ENCODE measurements at places on chromosomes 6 and 20.

GRCh38 chr6:30876039-30876730, 8.1 kb upstream of the DDR1 start:
- peak; percentile 62 for DNase-seq

- no peak for DNase-seq
Observed at GRCh38 chr20:32227744-32228688, 20.3 kb downstream of the POFUT1 start.

DNA sequence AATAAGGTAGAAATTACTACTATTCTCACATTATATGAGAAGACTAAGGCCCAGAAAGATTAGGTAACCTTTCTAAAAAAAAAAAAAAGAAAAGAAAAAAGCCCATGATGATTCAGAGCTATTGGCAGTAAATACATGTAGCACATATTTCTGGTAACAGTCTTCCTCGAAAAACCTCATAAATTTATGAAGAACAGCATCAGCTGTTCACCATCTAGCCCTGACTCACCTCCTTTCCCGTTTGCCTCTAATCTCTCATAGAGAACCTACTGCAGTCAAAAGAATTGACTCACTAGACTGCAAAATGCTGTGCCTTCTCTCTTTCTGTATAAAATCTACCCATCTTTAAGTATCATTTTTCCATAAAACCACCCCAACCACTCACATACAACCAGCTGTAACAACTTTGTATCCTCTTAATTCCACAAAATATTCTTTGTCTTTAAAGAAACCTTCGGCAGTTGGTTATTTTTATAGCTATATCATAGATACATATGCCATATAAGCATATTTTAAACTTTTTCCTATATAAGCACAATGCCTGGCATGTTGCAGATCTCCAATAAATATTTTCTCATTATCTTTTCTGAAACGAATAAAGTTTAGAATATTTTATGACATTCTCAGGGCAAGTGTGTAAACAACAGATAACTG, 152.7 kb upstream of the ENPP5 start:
- no peak for DNase-seq

GRCh38 chr20:49344975-49345374, 67.1 kb upstream of the ZNFX1 start:
- peak; percentile 95 for DNase-seq

GRCh38 chr6:163929538-163929937, 515.0 kb downstream of the QKI start:
- DNase-seq, result no peak

DNA sequence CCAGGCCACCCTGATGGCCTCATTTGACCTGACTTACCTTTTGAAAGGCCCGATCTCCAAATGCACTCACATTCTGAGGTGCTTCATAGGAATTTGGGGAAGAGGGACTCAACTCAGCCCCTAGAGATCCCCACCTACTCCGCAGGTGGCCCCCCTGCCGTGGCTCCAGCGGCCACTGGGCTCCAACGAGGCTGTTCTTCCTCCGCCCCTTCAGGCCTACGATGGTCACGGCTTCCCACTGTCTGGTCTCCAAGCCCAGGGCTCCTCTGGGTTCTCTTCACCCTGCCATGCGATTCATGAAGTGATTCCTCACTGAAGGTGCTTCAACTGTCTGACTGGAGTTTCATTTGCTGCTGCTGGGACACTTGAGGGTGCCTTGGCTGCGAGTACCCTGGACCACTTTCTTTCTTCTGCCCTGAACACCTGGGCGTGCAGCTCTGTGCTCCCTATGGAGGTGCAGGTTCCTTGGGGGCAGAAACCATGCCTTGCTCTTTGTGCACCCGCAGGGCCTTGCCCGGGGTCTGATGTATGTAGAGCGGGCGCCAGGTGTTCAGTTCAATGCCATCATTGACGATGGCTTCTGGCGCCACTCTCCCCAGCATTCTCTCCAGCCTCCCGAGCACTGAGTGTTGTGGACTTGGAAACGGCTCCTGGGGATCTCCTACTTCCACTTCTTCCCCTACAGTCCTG, 10.0 kb upstream of the DUSP22 start:
- DNase-seq, result no peak

DNA sequence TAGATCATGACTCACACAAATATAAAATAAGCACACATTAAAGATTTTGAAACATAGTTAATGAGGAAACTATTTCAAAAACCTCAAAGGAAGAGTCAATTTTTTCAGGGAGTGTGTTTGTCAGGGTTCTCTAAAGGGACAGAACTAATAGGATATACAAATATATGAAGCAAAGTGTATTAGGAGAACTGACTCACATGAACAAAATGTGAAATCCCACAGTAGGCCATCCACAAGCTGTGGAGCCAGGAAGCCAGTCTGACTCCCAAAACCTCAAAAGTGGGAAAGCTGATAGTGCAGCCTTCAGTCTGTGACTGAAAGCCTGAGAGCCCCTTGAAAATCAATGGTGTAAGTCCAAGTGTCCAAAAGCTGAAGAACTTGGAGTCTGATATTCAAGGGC, 898.0 kb upstream of the EYS start:
- no peak for DNase-seq

DNA sequence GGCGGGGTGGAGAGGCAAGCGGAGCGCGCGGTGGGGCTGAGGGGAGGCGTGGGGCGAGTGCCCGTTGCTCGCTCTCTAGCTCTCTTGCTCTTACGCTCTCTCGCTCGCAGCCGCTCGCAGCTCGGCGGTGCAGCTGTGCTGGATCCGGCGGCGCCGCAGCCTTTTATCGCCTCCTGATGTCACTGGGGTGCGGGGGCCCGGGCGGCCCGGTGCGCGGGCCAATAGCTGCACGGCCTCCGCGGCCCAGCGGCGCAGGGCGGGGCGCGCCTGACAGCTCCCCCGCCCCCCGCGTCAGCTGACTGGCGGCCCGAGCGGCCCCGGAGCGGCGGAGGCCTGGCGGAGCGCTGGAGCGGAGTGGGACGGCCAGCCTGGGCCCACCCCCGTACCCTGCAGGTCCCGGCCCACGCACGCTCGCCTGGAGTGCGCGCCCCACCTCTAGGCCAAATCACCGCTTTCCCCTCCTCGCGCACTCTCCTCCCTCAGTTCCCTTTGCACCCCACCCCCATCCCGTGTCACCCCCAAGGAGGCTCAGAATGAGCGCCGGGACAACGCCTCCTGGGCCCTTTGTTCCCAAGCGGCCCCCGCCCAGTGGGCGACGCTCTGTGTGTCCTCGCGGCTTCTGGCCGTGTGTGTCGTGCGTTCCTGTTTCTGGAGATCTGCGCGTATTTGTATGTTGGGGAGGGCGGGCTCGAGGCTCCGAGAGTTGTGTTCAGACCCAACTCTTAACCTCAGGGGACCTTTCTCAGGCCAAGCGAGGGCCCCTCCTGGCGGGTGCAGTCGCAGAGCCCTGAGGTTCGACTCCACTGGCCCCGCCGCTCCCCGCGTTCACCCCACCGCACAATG, at the start of gene MAFB:
TSS of gene MAFB (minus strand) at position 137 of the 843 bp plus-strand sequence. CDS start 386 bp downstream, outside the sequence.
- peak; percentile 89 for DNase-seq

GRCh38 chr6:104187616-104188015, 672.1 kb downstream of the HACE1 start:
- DNase-seq, result no peak

DNA sequence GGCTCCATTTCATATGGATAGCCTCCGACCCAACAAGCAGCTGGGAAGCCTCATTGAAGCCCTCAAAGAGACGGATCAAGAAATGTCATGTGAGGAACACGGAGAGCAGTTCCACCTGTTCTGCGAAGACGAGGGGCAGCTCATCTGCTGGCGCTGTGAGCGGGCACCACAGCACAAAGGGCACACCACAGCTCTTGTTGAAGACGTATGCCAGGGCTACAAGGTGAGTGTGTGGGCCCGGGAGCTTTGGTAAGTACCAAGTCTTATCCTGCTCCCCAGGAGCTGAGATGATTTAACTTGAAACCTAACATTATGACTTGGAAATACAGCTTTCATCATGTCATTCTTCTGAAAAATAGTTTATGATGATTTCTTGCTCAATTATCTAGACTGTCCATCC, 4.1 kb downstream of the TRIM38 start:
- DNase-seq, result no peak

DNA sequence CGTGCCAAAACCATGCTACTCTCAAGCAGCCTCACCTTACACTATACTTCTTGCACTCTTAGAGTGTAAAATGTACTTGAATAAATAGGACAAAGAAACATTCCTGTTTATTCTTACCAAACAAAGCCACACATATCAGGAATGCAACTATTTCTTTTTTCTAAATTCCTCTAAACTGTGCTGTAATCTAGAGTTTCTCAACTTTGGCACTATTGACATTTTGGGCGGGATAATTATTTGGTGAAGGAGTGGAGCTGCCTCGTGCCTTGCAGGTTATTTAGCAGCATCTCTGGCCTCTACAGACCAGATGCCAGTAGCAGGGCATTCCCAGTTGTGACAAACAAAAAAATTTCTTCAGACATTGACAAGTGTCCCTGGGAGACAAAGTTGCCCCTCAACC, 86.9 kb downstream of the PHACTR1 start:
- DNase-seq, result no peak

GRCh38 chr6:502761-503160, 111.2 kb downstream of the IRF4 start:
- no peak for DNase-seq

- no peak for DNase-seq
Observed at GRCh38 chr6:165847407-165848085, 184.5 kb upstream of the PDE10A start.

GRCh38 chr6:33790379-33790778, 1.4 kb upstream of the LEMD2 start:
- DNase-seq, result no peak

- peak; percentile 64 for DNase-seq
Observed at GRCh38 chr20:13858871-13859270, 74.0 kb downstream of the NDUFAF5 start.

GRCh38 chr6:7672066-7673062, 53.5 kb upstream of the BMP6 start:
- DNase-seq, result no peak

DNA sequence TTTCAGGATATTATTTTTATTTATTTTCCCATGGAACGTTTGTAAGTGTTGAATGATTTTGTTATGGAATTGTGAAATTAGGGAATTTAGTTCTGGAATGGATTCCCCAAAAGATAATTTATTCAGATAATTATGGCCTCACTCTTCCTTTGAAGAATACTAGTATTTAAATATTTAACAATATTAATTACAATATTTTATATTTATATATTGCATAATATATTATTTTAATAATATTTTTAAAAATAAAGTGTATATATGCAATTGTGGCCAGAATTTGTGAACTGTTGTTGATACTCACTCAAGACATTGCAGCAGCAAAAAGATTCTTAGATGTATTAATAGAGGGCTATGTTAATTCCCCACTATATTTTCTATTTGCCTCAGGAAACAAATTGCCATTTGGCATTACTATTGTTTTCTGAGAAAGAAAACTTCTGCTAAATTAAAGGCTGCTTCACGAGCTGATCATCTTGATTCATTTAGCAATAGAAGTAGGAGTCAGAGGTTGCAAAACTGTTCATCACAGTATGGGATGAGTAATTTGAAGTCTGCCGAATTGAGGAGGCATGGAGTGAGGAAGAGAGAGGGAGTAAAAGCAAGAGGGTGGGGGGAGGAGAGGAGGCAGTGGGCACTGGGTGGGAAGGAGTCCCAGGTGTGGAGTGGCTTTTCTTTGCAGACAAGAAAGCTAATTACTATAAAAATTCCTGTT, 729.2 kb downstream of the DHX35 start:
- DNase-seq, result no peak

DNA sequence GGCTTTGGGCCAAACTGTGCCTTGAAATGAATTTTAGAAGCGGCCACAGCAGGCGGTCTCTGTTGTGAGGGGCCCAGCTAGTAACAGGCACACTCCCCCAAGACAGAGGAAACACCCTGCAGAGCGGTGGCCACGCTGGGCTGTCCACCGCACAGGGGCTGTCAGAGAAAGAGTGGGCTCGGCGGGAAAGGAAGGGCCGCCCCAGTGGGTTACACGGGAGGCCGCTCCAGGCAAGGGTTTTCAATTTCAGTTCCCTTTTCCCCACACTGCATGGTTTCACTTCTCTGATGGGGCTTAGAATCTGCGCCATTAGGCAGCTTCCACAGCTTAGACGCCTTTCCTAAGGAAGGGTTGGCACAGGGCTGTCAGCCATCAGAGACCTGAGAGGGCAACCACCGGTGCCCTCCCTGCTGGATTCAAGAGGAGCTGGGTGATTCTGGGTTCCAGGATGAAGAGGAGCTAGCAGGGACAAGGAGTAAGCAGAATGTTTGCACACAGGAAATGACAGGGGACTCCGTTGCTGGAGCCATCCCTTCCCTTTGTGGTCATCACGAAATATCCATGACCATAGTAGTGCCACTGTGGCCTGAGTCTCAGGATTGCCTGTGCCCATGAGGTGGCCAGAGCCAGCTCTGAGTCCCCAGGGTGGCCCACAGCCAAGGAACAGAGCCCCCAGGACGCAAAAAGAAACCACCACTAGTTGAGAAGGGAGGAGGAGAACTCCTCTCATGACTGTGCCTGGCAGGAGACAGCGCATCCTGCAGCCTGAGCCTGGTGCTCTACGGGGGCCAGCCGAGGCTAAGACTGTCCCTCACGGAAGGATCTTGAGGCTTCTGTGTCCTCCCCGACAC, 282.7 kb downstream of the NRN1 start:
- DNase-seq, result no peak

GRCh38 chr20:55166063-55166462, 690.7 kb downstream of the DOK5 start:
- no peak for DNase-seq

DNA sequence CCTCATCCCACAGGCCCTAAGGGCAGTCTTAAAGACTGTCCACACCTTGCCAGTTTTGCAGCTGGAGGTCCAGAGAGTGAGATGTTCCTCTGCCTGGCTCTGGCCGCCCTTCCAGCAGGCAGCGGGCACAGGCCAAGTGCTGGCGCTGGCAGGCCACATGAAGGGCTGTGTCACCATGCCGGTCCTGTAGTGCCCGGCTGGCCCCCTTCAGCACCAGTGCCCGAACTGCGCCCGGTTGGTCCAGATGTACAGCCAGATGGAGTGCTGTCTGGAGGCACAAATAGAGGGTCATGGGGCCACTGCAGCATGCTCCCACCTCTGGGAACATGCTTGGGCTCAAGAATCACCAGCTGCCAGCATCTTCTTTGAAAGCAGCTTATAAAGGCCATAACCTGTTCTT, 3.8 kb downstream of the NFKBIE start:
- DNase-seq, result no peak

GRCh38 chr20:33724439-33725094, 4.5 kb upstream of the PXMP4 start:
- no peak for DNase-seq

DNA sequence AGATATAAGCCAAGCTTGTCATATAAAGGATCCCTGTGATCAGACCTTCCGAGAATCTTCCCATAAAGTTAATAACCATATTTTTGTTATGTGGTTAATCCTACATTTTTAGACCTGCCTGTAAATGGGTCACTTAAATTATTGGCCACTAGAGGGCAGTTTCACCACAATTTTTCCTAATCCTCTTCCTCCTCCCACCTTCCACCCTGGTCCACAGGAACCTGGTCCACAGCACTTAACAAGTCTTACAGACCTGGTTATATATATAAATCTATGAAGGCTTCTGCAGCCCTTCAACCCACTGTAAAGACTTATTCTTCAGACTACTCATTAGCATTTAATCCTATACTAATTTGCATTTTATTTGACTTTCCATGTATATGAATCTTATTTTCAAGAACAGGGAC, 28.3 kb downstream of the MRS2 start:
- no peak for DNase-seq
